ENCODE measurements at places on chromosomes 11 and 22. TPM values are rescaled to one million over a fixed set of nuclear protein-coding genes. Genes with fewer than 3 reads are reported as not detected.

The YPEL1 gene
- 12.2 TPM for total RNA-seq

GRCh38 chr11:120383518-120384155, 47.4 kb downstream of the ARHGEF12 start:
- H3K4me1 ChIP-seq, result peaks cover 15% of the 10 kb centered on the region
- no peak for DNase-seq
- no peak overlapping the region for H3K27ac ChIP-seq
- no peak overlapping the region for H3K4me3 ChIP-seq

The HBG1 gene
- not detected for total RNA-seq

- no peak overlapping the region for H3K27ac ChIP-seq
- no peak for DNase-seq
- H3K4me3 ChIP-seq, result no peak overlapping the region
- peaks cover 17% of the 10 kb centered on the region for H3K27me3 ChIP-seq
Measured at GRCh38 chr11:125369808-125370207, 126.3 kb downstream of the FEZ1 start.

The FGF3 gene
- total RNA-seq, result 0.77 TPM

The CAVIN3 gene
- total RNA-seq, result 71.8 TPM

DNA sequence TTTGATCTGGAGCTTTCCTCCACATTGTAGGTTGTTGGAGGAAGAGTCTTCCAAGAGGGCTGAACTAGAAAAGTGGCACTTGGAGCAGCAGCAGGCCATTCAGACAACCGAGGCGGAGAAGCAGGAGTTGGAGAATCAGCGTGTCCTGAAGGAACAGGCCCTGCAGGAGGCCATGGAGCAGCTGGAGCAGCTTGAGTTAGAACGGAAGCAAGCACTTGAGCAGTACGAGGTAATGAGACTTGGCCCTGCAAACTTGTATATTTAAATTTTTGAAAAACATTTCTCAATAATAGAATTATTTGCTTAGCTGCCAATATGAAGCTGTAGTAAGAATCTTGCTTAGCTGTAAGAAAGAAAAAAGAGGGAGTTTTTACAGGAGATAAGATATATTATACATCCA, 84.0 kb downstream of the SWAP70 start:
- no peaks in the 10 kb centered on the region for H3K4me1 ChIP-seq
- no peak overlapping the region for H3K4me3 ChIP-seq
- no peak overlapping the region for H3K27ac ChIP-seq
- H3K27me3 ChIP-seq, result no peaks in the 10 kb centered on the region

The BTBD18 gene
- not detected for total RNA-seq

DNA sequence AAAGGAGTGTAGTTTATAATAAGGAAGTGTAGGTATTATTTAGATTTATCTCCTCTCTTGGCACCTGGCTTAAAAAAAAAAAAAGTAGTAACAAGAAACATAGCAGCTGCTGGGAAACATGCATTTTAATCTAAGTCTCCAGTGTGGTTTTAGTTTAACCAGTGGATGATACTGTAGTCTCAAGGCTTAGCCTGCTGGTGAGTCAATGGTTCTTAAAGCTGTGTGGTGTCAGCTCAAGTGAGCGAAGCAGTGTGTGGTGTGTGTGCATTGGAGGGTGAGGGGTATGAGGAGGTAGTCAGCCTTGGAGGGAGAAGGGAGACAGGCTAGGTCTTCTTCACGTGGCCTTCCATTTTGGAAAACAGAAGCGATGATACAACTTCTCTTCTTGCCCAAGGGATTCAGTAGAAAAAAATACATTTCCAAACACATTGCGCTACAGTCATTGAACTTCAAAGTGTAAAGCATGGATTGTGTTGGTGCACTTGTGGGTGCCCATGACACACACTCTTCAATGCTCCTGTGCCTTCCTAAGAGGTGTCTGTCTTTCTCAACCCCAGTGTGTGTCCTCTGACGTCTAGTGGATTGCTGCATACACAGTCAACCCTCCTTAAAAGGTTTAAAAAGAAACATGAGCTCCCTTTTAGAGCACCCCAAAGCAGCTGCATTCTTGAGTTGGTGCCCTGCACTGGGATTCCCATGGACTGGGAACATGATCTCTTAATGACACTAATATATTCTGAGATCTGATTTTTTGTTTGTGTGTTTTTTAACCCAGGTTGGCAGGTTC, 40.1 kb downstream of the ZBTB16 start:
- H3K4me3 ChIP-seq, result no peak overlapping the region
- H3K4me1 ChIP-seq, result no peaks in the 10 kb centered on the region
- DNase-seq, result peak; percentile 45
- no peaks in the 10 kb centered on the region for H3K27me3 ChIP-seq
- H3K36me3 ChIP-seq, result no peaks in the 10 kb centered on the region
- no peak overlapping the region for H3K27ac ChIP-seq

DNA sequence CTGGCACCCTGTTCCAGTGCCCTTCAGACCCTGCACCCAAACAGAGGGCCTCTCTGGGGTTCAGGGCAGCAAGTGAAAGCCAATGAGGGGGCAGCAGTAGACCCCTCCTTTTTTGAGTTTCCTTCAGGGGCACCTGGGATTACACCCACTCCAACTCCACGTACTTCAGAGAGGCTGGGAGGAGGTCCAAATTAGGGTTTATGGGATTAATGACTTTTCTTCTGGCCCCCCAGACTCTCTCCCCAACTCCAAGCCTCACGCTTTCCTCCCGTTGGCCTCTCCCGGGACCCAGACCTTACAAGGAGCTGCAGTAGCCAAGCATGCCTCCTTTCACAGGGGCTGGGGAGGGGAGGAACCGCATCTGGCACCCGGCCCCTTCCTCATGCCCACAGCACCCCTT, 101.7 kb downstream of the NECTIN1 start:
- no peak overlapping the region for H3K27ac ChIP-seq
- no peak for DNase-seq
- H3K4me3 ChIP-seq, result no peak overlapping the region
- H3K36me3 ChIP-seq, result no peaks in the 10 kb centered on the region

DNA sequence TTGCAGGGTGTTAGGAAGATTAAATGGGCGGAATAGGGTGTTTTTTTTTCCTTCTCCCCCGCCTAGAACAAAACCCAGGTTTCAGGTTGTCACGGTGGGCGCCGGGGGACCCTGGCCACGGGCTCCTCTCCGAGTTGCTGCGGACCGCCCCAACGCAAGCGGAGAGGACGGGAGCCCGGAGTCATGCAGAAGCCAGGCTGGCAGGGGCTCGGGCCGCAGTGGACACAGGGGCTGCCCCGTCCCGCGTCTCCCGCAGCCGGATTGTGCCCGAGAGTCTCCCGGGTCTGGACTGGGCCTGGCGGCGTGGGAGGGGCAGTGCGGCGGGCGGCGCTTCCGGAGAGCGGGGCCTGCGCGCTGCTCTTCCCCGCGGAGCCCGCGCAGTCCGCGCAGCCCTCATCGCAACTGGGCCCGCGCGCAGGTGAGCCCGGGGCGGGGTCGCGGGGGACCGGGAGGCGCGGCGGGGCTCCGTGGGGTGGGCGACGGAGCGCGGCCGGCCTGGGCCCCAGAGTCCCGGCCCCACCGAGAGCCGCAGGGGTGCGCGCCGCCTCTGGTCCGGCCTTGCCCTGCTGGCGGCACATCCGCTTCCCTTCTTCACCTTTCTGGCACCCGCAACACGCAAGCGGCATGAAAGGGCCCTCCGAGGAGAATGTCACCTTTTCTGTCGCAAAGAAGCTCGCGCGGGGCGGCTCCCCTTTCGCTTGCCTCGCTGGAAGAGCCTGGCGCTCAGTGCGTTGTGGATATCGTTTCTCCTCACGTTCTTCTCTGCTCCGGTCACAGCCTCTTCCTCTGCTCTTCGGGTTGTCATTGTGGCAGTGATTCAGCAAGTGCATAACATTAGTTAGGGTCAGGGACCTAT, at the start of gene TIRAP:
Gene TIRAP (plus strand): TSS at position 358 of the 856 bp plus-strand sequence. CDS start 7,802 bp downstream, outside the sequence.
- H3K27me3 ChIP-seq, result no peaks in the 10 kb centered on the region
- peak; percentile 65 for DNase-seq
- peaks cover 20% of the 10 kb centered on the region for H3K4me1 ChIP-seq
- H3K4me3 ChIP-seq, result peak within 1 kb of the TSS; percentile 46
- H3K36me3 ChIP-seq, result no peaks in the 10 kb centered on the region

The ZNF70 gene
- total RNA-seq, result 8.4 TPM
